ENCODE measurements at places on chromosomes 4 and X.

- no peak for DNase-seq
Measured at GRCh38 chrX:131778269-131779218, 234.7 kb downstream of the OR13H1 start.

DNA sequence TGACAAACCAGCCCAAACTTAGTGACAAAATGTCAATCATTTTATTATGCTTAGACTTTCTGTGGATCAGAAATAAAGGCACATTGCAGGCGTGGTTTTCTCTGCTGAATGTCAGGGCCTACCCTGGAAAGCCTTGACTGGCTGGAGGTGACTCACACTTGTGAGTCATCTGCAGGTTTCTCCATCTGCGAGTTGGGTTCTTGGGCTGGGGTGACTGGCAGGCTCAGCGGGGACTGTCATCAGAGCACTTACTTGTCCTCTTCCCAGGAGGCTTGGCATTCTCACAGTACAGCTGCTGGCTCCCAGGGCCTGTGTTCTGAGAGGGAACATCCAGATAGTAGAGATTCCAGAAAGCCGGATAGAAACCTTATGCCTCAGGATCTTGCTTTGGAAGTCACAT lies 153.8 kb upstream of the AGA start:
- DNase-seq: peak; percentile 36

DNA sequence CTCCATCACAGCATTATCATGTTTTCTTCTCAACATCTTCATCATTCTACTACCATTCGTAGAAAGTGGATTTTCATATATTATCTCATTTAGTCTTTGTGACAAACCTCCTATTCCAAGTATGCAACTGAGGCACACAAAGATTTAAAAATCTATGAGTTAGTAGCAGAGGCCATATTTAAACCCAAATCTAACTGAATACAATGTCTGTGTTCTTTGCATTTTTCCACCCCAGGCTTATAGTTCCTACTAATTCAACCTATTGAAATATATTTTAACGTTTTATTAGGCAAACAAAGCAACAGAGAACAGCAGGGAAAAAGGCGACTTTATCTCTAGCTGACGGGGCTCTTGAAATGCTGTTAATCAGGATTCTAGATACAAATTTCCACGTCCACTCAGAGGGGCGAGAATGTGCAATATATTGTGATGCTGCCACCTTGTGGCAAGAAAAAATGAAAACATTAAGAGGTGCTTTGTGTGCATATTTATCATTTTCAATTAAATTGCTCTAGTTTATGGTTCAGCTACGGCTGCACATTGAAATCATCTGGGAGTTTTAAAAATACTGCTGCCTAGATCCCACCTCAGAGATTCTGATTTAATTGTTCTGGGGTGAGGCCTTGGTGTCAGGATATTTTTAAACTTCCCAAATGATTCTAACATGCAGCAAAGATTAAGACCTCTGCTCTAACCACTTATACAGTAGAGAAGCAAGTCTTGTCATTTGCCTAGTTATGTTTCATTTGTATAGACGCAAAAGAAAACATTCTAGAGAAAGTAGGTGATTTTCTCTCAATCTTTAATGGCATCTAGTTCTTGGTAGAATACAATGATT lies 315.9 kb downstream of the MAPK10 start:
- no peak for DNase-seq

GRCh38 chr4:127622921-127623796 lies 9.6 kb upstream of the INTU start:
- DNase-seq: no peak

DNA sequence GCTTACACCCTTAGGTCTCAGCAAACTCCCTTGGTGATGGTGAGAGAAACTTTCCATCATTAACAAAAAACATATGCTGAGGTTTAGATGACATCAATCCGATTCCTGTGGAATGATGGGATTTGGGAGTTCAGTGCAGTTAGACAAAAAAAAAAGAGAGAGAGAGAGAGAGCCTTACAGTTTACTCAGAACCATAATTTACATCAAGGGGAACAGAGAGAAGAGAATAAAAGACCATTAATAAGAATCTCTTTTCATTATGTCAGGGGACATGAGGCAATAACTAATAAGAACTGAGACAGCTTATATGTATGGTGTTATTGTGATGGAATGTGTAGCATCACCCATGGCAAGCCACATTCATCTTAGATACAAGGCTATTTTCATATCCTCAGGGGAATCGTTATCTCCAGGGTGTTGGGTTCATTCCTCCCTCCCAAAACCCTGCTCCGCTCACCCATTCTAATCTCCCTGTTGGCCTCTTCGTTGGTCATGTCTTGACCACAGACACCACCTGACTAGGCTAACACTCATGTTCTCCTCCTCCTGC lies 175.7 kb upstream of the MXRA5 start:
- DNase-seq: no peak

DNA sequence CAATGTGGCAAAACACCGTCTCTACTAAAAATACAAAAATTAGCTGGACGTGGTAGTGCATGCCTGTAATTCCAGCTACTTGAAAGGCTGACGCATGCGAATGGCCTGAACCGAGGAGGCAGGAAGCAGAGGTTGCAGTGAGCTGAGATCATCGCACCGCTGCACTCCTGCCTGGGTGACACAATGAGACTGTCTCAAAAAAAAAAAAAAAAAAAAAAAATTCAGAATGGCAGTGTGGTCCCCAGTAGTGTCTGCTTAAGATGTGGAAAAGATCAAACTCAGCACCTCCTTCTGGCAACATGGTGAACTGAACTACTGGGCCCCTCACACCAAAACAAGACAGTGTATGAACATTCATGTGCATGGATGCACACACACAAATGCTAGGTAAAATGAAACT lies 32.2 kb downstream of the SMS start:
- DNase-seq: no peak

DNA sequence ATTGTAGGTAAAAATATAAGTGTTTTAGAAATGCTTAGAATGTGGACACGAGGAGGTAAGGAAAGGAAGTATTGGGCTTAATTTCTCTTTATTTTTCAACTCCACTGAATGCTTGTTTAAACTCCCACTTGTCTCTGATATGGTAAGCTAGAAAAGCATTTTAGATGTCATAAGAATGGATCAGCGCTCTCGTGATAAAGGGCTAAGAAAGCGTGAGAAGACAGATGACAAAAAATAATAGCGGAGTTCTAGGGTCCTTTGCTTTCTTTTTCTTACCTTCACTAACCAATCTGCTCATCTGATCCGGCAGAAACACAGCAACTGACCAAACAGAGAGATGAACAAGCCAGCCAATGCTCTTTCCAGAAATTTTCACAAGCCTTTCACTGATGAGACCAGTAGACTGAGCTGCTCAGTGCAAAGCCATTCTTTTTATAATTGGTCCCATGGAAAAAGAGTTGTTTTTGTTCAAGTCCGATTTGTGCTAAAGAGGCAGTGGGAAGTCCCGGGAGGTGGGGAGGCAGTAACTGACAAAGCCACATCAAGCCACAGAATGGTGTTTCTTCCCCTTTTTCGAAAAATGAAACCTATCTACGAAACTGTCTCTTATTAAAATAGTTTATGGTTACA lies at the start of gene TASL:
Gene TASL, minus strand, starts transcription at position 405 of the 630 bp plus-strand sequence. CDS start 17,411 bp downstream, outside the sequence.
- DNase-seq: no peak

GRCh38 chr4:11843927-11844326 lies 415.2 kb upstream of the HS3ST1 start:
- no peak for DNase-seq

DNA sequence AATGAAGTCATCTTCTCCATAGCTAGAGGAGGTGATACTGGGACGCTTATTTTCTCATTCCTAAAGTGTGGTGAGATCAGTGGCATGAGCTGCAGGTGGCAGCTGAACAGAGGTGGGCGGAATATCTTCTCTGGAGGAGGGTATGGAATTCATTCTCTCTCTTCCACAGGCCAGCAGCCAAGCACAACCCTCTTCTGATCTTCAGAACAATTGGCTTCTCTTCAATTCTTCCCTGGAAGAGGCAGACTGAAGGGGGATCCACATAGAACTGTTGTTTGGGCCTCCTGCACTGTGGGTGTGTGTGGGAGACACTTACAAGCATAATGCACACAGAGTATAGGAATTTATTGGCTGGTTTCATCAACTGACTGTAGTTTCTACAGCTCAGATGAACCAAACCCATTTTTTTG lies 180.4 kb upstream of the RASGEF1B start:
- DNase-seq: no peak

- DNase-seq: no peak
Measured at GRCh38 chr4:75327804-75328512, 186.2 kb downstream of the RCHY1 start.

DNA sequence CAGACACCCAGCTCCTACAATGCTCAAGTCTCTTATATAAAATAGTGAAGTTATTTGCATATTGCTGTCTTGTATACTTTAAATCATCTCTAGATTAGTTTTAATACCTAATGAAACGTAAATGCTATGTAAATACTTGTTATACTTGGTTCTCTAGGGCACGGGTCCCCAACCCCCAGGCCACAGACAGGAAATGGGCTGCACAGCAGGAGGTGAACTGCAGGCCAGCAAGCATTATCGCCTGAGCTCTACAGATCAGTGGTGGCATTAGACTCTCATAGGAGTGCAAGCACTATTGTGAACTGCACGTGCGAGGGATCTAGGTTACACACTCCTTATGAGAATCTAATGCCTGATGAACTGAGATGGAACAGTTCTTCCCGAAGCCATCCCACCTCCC lies 395.9 kb upstream of the EMCN start:
- DNase-seq: no peak

DNA sequence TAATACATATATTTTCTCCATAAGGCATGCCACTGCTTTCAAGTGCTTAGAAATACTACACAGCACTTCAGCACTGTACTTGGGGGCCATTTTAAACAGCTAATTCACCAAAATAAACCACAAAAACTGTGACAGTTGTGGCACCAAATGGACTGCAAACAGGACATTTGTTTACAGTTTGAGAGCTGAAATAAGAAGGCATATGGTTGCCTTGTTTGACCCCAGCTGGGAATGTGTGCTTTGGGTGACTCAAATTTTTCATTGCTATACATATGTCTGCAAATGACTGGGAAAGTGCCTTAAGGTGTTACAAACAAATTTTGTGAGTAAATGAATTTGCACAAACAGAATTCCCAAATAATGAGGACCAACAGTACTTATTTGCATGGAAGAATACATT lies 124.2 kb downstream of the BANK1 start:
- DNase-seq: no peak

DNA sequence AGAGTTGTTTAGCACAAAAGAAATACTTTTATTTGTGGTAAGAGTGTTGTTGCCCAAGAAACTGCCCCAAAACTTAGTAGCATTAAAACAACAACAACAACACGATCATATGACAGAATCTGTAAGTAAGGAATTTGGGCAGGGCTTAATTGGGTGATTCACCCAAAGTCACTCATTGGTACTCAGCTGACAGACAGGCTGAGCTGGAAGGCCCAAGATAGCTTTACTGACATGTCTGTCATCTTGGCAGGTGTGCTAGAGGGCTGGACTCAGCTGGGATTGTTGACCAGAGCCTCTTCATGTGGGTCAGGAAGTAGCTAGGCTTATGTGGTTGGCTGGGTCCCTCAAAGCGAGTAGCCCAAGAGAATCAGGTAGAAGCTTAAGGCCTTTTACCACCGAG lies 52.3 kb downstream of the KIAA0232 start:
- DNase-seq: peak; percentile 39

GRCh38 chrX:122115604-122116003 lies 1068.2 kb downstream of the GLUD2 start:
- no peak for DNase-seq

DNA sequence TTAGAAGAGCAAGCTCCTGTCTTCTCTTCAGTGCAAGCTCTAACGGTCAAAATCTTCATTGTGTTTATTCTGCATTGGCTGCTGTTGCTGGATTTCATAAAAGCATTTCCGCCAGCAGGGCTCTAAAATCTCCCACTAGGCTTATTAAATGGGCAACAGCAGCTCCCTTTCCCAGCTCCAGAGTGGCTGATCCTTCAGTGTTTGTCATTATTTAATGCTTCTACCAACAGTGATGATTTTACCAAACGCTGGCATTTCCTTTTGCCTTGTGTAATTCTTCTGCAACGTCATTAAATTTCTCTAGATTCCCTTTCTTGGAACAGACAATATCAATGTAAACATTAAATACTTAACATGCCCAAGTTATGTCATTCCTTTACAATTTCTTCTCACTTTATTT lies 20.1 kb downstream of the SLC7A11 start:
- no peak for DNase-seq

- DNase-seq: no peak
Measured at GRCh38 chr4:77179519-77179918, 22.5 kb downstream of the CCNG2 start.

- no peak for DNase-seq
Measured at GRCh38 chr4:118373614-118374255, 20.9 kb upstream of the PRSS12 start.
